ENCODE measurements at places on chromosomes 5 and 9. TPM values are rescaled to one million over a fixed set of nuclear protein-coding genes. Genes with fewer than 3 reads are reported as not detected.

FOXD4L6 gene
- total RNA-seq: not detected

TAS2R1 gene
- not detected for total RNA-seq

ADGRD2 gene
- total RNA-seq: not detected

GFI1B gene
- not detected for total RNA-seq

RGS7BP gene
- under 0.01 TPM for total RNA-seq

EGFL7 gene
- total RNA-seq: 9.2 TPM

IFNB1 gene
- total RNA-seq: not detected

TAF11L5 gene
- total RNA-seq: not detected

PROB1 gene
- total RNA-seq: 0.78 TPM

GABRA1 gene
- not detected for total RNA-seq

TMEM171 gene
- total RNA-seq: 6.6 TPM

TCF7 gene
- total RNA-seq: 1.8 TPM

SPINK6 gene
- total RNA-seq: not detected

IFNA2 gene
- total RNA-seq: not detected

FOXD4L5 gene
- not detected for total RNA-seq

ADRB2 gene
- 3.7 TPM for total RNA-seq

TMEM252 gene
- not detected for total RNA-seq

FRMD3 gene
- 0.11 TPM for total RNA-seq

ACTBL2 gene
- total RNA-seq: not detected

ALAD gene
- total RNA-seq: 21.3 TPM

GRXCR2 gene
- total RNA-seq: not detected

SLC34A3 gene
- not detected for total RNA-seq

OTP gene
- total RNA-seq: not detected

XRCC4 gene
- 12.8 TPM for total RNA-seq

KCTD16 gene
- total RNA-seq: 6.1 TPM

KCNV2 gene
- total RNA-seq: not detected

AGXT2 gene
- not detected for total RNA-seq

CCDC171 gene
- 6.4 TPM for total RNA-seq

NRG2 gene
- total RNA-seq: 0.78 TPM

All from articular chondrocyte of knee joint (primary cell).